ENCODE measurements at places on chromosomes 2 and 18.

GRCh38 chr2:217887841-217888701 lies 114.7 kb downstream of the TNS1 start:
- no peak for DNase-seq

DNA sequence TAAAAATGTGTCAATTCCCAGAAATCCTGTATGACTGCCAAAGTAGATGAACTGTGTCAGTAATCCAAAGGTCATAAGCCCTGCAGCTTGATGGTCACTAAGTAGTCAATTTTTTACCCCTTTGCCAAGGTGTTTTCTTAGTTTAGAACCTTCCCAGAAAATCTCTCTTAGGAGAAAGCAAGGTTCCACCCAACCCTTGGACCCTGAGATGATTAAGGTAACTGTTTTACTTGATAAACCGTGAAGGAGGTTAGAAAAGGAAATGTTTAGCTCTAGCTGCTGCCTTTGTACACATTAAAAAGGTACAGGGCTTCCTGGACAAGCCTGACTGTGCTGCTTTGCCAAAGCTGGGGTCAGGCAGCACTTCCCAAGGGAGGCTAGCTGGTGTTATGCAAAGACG lies 24.4 kb upstream of the LRP2 start:
- no peak for DNase-seq

DNA sequence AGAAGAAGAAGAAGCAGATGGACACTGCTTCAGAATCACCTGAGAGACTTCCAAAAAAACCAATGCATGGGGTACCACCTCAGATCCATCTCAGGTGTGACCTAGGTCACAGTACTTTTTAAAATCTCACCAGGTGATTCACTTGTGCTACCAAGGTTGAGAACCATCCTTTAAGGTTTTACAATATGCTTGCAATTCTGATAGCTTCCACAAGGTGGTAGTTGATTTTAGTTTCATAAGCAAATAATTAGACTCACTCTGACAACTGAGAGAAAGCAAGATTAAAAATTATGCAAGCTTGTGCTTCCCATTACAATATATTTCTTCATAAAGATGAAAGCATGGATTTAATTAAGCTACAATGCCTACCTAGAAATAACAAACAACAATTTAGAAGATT lies 355.1 kb downstream of the EN1 start:
- no peak for DNase-seq

DNA sequence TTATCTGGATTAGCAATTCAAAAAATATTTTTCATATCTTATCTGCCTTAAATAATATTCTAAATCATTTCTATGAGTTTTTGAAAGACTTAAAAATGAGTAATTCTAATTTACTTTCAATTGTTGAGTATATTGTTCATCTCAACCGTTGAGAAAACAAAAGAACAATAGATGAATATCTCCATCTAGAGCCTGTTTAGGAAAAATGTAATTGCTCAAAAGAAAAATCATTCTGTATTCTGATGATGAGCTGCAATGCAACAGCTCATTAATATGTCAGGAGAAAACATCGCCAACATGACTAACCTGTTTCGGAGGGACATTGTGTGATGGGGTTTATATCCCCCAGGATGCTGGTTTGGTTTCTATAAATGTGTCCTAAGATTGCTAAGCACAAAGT lies 417.6 kb downstream of the SUCLG1 start:
- DNase-seq = no peak

DNA sequence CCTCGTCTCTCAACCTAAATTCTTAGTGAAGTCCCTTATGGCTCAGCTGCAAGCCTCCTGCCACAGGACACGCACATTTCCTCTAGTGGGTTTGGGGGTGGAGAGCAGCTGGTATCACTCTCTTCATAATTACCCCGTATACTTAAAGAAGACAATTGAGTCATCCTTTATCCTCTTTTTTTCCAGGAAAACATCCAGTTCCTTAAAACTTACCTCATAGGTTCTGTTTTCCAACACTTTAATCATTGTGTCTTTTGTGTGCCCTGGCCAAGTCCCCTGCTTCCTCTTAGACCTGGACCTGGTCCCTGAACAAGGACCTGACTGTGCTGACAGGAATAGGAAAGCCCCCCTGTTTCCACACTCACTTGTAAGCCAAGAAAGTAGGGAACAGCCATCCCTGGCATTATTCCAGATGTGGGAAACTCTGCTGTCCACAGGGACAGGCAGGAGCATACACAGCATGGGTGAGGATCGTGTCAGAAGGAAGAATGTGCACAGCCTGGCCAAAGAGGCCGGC lies 42.3 kb upstream of the MYO1B start:
- no peak for DNase-seq

DNA sequence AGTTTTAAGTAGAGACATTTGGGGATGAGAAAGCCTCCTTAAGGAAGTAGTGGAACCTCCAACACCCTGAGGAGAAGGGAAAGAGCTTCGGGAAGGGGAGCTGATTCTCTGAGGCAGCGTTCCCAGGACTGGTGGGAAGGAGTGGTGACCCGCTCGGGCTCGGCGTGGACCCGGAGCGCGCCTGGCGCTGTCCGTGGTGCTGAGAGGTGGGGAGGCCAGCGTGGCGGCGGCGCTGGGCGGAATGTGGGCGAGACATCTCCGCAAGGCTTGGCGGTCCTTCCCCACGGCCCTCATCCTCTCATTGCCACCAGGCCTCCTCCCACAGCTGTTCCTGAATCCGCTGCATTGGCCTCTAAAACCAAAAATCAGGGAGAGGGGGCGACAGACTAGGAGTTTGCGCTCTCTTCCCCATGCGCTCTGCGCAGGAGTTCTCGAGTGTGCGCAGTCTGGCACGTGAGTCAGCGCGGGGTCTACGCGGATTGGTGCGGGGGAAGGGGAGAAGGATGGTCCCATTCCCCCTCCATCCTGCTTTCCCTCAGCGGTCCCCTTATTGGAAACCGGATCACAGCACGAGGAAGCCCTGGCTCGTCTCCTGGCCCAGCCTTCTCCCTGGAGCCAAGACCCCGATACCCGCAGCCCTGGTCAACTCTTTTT lies 857 bp downstream of the RESP18 start:
- DNase-seq = peak; percentile 43

GRCh38 chr2:127624756-127625571 lies 21.0 kb upstream of the GPR17 start:
- DNase-seq = no peak

DNA sequence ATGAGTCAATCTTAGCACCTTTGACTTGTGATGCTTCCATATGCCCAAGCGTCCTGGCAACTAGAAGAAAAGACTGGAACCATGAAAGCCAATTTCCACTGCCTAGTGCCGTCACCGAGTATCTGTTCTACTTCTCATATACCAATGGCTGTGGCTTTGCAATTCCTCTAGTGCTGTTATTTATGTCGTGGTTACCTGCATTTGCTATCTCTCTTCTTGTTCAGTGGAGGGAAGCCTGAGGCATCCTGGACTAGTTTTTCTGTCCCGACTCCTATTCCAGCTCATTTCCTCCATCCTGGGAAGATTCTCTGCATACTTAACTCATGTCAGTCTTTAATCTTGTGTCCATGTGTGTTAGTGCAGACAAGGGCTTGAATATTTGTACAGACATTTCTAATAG lies 117.9 kb downstream of the FEZ2 start:
- no peak for DNase-seq

DNA sequence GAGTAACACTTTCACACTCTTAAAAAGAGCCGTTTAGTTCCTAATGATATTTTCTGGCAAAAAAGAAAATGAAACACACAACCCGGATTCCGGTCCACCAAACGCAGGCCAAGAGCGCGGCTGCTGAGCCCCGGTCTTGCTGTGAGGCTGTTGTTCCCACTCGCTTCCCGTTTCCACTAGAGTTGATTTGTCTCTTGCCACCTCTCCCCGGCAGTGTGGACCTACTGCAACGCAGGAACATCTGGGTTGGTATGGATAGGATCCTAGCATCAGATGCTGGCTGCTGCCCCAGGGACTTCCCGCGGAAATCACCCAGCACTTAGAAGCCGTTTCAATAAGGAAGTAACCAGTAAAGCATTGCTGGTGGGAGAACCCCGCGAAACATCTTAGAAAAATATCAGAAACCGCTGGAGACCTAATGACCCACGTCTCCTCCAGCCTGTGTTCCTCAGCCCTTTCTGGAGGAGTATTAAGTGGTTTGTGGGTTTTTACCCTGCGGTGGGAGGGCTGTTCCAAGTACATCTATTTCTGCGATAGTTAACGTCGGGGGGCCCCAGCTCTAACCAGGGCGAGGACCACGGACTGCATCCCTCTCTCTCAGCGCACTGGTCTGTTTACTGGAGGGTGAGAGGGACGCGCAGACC lies 939 bp downstream of the DOCK10 start:
- DNase-seq = peak; percentile 77

- DNase-seq = no peak
Measured at GRCh38 chr2:240708457-240708856, 16.8 kb downstream of the AQP12A start.

DNA sequence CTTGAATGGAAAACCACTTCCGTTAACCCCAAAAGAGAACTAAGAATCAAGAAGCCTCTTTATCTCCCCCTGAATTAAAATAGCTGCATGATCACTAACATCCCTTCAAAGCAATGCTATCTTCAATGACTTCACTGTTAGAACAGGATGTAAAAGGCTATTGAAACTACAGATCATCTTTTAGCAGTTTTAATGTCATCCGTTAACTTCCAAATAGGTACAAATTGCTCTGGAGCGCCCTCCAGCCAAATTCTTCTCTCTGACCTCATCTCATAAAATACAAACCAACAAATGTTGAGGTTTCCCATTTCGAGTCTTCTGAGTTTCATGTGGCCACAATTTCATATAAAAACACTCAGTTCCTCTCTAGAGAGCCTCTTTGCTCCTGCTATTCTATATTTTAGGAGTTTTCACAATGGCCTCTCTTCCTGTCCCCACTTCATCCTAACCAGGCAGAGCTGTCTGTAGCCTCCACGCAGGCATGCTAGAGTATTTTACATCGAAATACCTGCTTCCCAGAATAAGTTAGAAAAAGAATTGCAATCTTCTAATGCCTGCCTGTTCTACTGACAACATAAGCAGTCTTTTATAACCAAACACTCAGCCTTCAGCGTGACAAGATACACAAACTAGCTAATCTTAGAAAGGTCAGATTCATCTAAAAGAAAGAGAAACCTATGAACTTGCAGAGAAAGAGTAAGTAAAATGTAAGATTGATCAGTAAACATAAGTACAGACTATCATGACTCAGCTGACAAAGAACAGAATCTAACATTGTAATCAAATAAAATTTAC lies 37.9 kb downstream of the B4GALT6 start:
- DNase-seq = no peak

DNA sequence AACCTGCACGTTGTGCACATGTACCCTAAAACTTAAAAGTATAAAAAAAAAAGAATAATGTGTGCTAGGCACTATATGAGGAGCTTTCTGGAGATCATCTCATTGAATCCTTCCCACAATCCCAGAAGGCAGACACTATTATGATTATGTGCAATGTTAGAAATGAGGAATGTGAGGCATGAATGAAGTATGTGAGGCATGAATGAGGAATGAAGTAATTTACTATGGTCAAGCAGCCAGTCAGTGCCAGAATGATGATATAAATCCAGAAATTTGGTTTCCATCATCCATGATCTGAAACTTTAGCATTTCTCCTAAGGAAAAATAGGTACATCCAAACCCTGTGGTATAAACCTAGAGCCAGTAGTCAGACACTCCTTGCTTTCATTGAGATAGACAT lies 42.0 kb downstream of the CCDC148 start:
- no peak for DNase-seq

- no peak for DNase-seq
Measured at GRCh38 chr2:187988348-187988747, 303.3 kb upstream of the GULP1 start.

GRCh38 chr2:177201919-177202346 lies 10.7 kb upstream of the HNRNPA3 start:
- no peak for DNase-seq

DNA sequence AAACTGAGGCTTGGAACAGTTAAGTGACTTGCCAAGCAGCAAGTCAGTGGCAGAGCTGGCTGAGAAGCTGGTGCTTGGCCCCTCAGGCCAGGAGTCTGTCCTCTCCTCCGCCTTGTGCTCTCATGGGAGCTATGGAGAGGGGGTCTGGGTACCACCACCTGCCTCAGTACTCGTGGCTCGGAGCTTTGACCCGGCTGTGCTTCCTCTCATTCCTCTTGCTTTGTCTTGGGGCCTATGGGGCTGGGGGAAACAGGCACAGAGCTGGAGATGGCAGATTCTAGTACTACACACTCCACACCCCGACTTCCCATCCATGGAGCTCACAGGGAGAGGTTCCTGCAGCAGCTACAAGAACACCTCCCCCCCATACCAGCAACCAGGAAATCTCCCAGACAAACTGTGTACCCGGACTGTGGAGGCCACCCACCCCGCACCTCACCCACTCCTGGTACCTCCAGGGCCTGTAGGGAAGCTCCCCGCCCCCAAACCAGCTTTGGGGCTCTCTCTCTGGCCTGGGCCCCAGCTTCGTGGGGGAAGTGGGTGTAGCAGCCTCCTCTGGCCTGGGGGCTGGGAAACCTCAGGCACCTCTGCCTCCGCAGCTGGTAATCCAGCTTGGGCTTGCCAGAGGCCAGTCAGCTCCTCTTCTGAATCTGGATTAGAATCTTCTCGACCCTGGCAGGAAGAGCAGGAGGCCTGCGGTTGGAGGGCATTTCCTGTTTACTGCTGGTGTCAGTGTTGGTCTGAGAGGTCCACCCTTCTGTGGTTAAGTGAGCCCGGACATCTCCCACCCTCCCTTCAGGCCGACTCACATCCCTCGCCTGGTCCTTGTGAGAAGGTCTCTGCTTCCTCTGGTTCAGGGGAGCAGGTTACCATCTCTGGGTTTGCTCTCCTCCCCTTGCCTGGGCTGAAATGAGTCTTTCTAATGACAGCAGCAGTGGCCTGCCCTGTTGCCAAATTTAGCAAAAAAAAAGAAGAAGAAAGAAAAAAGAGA lies 22.3 kb upstream of the RHOB start:
- DNase-seq = peak; percentile 36

DNA sequence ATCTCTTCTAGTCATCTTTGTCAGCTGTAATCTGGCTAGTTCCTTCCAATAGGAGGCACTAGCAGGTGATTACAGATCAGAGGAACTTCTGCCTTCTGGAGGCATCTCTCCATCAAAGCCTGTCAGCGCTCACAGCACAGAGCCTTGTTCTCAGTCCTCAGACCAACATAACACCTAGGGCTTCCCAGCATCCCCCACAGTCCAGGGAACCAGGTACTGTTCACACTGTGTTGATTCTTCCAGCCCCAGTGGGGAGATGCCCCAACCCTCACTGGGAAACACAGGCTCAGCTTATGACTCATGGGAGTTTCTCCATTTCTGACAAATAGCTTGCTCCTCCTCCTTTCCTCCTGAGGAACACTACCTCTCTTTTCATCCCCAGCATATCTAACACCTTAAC lies 601.7 kb downstream of the CBLN2 start:
- DNase-seq = no peak

DNA sequence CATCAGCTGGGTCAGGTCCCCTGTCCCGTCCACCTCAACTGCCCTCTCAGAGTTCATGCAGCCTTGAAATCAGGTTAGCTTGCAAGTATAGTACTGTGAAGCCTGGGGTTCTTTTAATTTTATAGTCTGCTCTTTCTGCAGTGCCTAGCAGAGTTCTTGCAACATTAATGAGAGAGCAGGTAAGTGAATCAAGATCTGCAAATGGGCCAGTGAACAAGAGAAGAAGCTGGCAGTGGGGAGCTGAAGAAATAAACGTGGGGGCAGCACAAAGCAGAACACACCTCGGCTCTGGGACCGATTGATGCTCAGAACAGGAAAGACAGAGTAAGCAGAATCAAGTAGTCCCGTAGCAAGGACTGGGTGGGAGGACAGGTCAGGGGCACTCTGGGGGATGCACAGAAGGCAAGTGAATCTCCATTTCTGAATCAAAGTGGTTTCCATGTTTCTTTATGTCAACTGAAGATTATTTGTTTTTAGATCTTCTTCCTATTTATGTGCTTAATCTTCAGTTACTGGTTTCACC lies 675.5 kb downstream of the RNF144A start:
- DNase-seq = no peak
